ENCODE measurements at places on chromosomes 5 and 9. TPM values are rescaled to one million over a fixed set of nuclear protein-coding genes. Genes with fewer than 3 reads are reported as not detected.

The MAML1 gene
- total RNA-seq: 9.9 TPM

DNA sequence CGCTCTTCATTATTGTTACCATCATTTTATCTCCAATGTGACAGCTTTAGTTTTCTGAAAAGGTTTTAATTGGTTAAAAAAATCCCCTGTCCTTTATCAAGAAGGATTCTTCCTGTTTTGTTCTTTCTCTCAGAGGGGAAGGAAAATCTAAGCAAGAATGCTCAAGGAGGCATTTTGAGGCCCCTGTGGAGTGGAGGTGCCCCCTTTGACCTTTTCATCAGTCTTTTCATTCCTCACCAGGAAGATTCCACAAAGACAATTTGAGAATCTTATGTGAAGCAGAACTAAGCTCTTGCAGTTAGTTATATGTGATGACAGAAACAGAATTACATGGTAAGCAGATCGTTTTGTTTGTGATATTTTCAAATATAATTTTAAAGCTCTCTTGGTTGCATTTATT, 489.6 kb downstream of the MAN2A1 start:
- no peak for DNase-seq

The SLC45A2 gene
- under 0.01 TPM for total RNA-seq

GRCh38 chr5:73496984-73497457, 1.2 kb upstream of the BTF3 start:
- DNase-seq: peak; percentile 26

The AFAP1L1 gene
- 144 TPM for total RNA-seq

The PMPCA gene
- 42.4 TPM for total RNA-seq

DNA sequence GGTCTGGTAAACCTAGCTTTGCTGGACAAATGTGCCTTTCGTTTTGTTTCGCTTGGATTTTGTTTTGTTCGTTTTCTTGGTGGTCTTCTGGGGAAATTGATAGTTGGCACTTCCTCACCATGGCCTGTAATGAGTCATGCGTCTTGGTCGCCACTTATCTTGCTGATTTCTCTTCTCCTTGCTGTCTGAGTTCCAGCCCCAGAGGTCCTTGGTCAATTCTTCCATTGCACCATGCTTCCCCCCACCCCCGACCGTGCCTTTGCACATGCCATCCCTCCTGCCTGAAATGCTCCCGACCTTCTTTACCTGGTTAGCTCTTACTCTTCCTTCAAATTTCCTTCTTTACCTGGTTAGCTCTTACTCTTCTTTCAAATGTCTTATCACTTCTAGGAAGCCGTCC, 168.7 kb upstream of the MSX2 start:
- DNase-seq: no peak

DNA sequence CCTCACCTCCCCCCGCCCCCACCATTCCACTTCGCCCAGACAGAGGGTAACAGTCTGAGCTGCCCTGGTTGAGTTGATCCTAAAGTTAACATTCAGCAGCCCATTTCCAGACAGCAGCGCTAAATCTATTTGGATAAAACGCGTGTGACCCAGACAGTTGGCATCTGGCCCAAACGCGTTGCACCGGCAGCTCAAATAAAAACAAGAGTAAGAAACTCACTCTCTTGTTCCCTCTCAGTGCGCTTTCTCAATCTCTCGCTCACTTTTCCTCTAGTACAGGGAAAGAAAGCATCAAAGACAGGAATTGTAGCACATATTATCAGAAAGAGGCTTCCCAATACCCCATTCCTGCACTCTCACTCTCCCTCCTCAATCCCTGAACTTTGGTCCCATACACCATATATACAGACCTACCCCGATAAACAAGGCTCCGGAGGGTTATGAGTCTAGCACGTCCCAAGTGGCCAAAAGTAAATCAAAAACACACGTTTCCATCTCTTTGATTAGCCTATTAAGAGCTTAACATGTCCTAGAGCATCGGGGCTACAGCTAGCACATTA, 1.3 kb downstream of the ADAMTS6 start:
- peak; percentile 74 for DNase-seq

- peak; percentile 36 for DNase-seq
Measured at GRCh38 chr9:32926911-32927310, 74.5 kb downstream of the APTX start.

DNA sequence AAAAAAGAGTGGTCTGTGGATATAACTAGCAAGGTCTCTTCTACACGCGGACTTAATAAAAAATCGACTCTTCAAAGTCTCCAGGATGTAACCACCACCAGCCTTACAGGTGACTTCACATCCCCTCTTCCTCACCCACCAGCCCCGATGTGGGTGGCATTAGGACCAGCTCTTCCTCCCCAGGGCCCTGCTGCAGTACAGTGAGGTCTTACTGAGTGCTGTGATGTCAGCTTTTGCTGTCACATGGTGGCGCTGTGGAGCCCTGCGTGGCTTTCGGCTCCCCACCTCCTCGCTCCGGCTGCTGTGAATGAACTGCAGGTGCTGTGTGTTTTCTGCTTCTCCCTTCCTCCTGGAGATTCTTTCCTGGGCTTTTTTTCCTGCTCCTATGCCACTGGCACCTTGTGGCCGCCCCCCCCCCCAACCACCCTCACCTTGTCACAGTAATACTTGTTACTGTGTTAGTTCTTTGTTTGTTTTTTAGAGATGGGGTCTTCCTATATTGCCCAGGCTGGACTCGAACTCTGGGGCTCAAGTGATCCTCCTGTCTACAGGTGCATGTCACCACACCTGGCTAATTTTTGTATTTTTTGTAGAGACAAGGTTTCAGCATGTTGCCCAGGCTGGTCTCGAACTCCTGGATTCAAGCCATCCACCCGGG, 15.8 kb upstream of the RAPGEF1 start:
- peak; percentile 59 for DNase-seq

DNA sequence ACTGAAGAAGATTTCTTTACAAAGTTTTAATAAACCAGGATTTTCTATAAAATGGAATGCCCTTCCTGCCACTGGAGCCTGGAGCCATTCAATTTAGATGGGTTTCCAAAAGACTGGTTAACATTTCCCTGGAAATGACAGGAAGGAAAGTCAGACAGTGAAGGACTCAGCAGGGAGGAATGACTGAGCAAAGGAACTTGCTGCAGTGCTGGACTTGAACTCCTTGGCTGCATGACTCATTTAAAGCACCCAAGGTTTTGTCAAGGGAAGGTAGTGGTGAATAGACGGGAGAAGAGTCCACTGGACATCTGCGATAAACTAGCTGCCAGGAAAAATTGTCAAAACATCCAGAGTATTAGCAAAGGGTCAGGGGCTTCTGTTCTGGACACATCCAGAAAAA, 163.8 kb upstream of the SLC28A3 start:
- DNase-seq: no peak

The TRPM6 gene
- total RNA-seq: 0.26 TPM

GRCh38 chr9:78769690-78770089, 472.8 kb downstream of the PSAT1 start:
- DNase-seq: no peak

DNA sequence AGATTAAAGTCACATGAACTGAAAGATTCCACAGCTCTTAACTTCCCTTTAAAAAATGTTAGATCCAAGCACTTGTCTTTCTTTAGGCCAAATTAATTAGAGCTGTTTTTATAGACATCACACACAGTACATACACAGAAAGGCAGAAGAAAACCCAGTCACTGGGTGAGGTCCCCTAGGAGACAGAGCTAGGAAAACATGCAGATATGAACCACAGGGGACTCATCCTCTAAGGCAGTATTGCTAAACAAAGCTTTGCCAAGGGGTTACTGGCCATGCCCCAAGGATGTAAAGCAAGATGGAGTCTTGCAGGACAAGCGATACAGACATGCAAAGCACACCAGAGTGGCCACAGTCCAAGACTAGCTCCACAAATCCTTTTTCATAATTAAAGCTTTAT, 227.0 kb downstream of the SEMA6A start:
- DNase-seq: no peak

The RLN2 gene
- total RNA-seq: 0.38 TPM

GRCh38 chr5:159833088-159833487, 83.2 kb upstream of the ADRA1B start:
- DNase-seq: no peak

The PJA2 gene
- total RNA-seq: 53.3 TPM

The GOLM1 gene
- total RNA-seq: 21.2 TPM

- DNase-seq: no peak
Measured at GRCh38 chr5:129141696-129142095, 47.1 kb downstream of the ISOC1 start.

The TMEM245 gene
- 49.2 TPM for total RNA-seq

DNA sequence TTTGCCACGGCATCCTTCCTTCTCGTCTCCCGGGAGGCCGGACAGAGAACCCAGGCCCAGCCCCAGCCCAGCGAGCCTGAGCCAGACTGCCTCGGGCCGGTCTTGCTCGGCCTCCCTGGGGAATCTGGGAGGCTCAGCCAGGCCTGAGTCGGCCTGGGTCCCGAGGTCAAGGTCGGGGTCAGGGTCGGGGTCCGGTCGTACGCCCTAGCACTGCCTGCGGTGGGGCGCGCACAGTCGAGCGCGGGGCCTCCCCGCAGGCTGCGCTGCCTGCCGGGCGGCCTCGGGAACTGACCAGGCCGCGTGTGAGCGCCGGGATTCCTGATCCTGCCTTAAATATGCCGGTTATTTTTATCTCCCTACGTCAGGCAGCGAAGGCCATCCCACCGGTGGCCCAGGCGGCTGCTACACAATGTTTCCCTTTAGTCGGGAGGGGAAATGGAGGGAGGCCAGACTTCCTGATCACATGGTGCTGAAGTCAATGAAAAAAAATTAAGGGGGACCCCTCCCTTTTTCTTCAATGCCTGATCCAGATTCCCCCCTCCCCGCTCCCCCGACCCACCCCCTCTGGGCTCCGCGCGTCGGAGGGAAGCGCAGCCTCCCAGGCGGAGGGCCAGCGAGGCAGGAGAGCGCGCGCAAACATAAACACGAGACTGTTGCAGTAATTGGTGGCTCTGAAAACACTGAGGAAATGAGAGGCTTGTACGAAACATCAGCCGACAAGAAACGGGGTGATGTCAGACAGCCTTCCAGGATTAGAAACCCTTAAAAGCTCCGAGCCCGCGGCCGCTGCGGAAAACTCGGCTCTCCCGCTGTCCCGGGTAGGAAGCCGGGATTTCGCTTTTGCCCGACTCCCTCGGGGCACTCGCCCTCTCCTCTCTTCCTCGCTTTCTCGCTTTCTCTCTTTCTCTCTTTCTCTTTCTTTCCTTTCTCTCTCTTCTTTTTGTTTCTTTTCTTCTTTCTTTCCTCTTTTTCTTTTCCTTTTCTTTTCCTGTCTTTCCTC, 148.2 kb upstream of the KLF4 start:
- DNase-seq: peak; percentile 100

DNA sequence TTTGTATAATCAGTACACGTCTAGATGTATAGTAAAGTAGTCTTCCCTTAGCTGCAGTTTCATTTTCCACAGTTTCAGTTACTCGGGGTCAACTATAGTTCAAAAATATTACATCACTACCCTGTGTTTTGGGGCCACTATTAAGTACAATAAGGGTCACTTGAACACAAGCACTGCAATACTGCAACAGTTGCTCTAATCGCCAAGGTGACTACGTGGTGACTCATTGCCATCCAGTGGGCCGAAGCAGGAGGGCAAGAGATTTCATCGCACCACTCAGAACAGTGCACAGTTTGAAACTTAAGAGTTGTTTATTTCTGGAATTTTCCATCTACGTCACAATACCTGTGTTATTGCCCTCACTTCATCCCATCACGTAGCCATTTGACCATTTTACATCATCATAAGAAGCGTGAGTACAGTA, at the start of gene ARL14EPL:
ARL14EPL (plus strand) TSS at position 379 of the 424 bp plus-strand sequence. CDS start 18,994 bp downstream, outside the sequence.
- DNase-seq: peak; percentile 94

DNA sequence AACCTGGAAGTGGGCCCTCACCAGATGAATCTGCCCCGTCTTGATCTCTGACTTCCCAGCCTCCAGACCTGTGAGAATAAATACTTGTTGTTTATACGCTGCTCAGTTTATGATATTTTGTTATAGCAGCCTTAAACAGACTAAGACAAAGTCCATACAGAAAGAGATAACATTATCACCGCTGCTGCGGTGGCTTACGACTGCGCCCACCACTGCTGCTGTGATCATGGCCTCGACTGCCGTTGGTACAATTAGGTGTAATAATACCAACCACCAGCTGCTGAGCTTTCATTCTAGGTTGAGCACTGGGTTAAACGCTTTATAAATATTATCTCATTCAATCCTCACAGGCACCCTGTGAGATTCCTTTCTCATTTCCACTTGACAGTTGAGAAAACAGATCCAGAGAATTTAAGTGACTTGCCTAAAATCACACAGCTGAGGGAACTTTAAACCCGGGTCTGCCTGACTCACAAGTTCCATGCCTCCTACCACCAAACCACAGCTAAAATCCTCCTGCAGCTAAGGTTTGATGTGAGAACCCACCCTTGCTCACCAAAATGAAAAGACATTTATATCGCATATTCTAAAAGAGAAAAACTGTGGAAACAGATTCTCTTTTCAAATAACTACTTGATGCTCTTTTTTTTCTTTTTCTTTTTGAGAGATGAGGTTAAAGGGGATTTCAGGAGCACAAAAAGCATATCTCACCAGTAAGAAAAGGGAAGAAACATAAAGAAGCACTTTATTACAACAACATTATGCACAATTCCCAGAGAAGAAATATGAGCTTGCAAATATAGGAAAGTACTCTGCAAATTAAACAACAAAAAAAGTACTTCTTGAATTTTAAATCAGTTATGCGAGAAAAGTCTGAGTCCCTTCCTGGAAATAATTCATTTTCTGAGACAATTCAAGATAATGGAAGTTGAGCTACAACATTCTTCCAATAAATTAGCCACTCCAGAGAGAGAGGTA, 23.9 kb downstream of the GOLM1 start:
- DNase-seq: no peak

DNA sequence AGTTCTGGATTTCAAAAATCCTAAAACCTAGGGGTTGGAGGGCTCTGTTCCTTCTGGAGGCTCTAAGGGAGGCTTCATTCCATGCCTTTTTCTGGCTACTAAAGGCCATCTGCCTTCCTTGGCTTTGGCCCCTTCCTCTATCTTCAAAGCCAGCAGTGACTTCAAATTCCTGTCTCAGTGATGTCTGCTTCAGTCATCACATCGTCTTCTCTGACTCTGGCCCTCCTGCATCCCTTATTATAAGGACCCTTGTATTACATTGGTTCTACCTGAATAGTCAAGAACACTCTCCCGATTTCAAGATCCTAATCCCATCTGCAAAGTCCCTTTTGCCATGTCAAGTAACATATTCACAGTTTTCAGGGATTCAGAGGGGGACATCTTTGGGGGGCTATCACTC, 60.3 kb downstream of the GNA14 start:
- DNase-seq: no peak

DNA sequence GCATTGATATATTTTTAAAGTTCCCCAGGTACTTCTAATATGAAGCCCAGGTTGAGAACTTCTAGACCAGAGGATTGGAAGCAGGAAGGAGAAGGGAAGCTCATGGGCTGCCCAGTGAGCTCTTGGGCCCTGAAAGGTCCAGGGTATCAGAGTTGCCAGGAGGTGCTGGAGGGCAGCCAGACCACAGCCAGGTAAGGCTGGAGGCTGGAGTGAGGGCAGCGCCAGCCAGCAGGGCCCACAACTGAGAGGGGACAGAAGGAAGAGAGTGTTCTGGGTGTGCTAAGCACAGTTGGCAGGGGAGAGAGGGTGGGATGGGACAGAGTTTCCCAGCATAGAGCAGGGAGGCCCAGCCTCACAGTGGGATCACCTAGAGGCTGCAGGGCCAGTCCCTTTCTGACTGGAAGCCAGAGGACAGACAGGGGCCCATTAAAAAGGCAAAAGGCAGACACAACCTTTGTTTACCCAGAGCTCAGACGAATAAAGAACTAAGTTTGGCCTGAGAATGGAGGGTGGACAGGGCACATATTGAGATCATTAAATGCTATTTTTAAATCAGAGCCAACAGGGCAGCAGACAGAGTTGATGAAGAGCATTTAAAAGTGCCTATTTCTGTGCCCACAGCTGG, 94.9 kb downstream of the PDE8B start:
- no peak for DNase-seq

Data from dermis microvascular lymphatic vessel endothelial cell (primary cell).